Activated CD8-positive, alpha-beta memory T cell treated with anti-CD3 and anti-CD28 coated beads, Interleukin-2, amount 50 U/mL, for 4 hours (primary cell): ENCODE measurements at places on chromosomes 7 and 10.
A peak's percentile ranks its signal among the peaks of the same experiment; 100 is the strongest.

DNA sequence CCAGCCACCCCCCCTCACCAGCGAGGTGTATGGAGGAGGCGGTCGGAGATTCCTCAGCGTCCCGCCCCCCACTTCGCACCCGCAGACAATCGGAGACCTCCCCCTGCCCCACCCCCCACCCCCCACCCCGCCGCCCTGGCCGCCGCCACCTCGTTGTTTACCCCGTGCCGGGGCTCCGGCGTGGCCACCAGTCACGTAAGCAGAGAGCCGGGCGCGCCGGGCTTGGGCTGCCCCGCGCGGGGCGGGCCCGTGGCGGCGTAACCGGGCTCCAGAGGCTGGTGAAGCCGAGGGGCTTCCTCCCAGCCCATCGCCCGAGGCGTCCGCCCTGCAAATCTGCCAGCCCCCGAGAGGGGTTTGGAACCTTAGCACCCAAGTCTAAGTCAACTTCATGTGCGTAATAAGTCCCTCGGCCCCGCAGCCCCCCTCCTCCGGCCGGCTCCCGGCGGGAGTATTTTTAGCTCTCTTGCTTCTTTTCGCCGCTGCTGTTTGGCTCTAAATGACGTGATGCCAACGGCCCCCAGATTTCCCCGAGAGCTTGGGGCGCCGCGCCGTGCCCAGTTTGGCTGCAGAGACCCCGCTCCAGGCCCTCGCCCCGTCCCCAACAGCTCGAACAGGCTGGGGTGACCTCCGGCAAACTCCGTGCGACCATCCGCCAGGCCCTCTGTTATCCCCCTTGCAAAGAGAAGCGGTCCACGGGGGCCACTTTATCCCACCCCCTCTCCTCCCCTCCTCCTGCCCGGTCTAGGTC, 2.7 kb downstream of the MXI1 start:
- DNase-seq: peak; percentile 48

DNA sequence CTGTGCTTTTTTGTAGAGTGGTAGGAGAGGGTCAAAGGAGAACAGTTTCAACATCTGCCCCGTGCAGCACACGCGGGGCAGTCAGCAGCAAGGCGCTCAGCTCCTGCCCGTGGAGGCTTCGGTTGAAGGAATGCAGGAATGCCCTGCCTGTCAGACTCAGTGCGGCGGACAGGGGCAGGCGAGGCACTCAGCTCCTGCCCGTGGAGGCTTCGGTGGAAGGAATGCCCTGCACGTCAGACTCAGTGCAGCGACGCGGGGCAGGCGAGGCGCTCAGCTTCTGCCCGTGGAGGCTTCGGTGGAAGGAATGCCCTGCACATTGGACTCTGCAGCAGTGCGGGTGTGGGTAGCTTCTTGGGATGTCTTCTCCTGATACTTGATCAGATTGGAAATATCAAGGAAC, 37.0 kb downstream of the PPP2R2D start:
- no peak for DNase-seq

- no peak for DNase-seq
Observed at GRCh38 chr10:60396766-60397165, 7.1 kb upstream of the ANK3 start.

GRCh38 chr10:131588704-131589220, 277.2 kb upstream of the TCERG1L start:
- no peak for DNase-seq

DNA sequence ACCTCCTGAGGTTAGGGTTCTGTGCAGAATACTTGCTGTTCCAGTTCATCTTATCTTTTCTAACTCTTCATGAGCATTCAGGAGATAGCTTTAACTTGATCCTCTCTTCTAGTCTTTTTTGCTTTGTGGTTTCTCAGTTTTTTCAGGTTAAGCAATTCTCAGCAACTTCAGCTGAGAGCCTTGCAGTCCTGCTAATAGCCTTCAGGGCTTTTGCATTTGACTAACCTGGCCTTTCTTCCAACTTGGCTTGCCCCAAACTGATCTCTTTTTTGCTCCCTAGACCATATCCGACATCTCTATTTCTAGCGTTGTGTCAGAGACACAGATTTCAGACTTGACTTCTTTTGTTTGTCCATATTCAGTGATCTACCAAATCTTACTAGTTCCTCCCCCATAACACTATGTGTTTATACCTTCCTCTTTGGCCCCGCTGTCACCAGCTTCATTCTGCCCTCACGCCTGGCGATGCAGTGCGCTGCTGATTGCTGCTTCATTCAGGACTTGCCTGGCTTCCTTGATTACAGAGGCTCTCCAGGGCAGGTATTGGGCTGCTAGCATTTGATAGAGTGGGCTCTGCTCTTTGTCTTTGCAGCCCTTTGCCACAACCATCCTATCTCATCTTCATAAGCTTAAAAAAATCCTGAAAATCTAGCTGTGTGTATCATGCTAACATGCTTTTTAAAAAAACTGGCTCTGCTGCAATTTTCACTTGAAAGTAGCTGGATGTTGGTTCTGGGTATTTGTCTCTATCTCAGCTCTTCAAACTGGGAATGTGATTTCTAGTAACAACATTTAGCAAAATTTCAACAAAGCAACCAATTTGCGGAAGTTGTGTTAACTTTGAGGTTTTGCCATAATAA, 9.6 kb downstream of the CUL1 start:
- no peak for DNase-seq

DNA sequence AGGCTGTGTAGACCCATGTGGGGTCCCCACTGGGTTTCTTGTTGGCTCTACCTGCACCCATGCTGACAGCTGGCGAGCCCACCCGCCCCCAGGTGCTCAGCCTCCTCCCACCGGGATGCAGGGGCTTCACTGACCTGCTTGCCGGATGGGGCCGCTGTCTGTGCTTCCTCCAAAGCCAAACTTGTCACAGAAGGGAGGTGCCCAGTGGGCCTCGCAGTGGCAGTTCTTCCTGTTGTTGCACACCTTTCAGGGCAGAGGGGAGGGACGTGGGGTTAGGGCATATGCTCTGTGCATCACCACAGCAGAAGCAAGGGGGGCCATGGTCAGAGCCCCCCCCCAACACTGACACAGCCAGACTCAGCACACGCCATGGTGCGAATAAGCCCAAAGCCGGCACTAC, 146.5 kb downstream of the FANK1 start:
- DNase-seq: no peak

- no peak for DNase-seq
Observed at GRCh38 chr7:148222721-148223120, 367.8 kb upstream of the C7orf33 start.

DNA sequence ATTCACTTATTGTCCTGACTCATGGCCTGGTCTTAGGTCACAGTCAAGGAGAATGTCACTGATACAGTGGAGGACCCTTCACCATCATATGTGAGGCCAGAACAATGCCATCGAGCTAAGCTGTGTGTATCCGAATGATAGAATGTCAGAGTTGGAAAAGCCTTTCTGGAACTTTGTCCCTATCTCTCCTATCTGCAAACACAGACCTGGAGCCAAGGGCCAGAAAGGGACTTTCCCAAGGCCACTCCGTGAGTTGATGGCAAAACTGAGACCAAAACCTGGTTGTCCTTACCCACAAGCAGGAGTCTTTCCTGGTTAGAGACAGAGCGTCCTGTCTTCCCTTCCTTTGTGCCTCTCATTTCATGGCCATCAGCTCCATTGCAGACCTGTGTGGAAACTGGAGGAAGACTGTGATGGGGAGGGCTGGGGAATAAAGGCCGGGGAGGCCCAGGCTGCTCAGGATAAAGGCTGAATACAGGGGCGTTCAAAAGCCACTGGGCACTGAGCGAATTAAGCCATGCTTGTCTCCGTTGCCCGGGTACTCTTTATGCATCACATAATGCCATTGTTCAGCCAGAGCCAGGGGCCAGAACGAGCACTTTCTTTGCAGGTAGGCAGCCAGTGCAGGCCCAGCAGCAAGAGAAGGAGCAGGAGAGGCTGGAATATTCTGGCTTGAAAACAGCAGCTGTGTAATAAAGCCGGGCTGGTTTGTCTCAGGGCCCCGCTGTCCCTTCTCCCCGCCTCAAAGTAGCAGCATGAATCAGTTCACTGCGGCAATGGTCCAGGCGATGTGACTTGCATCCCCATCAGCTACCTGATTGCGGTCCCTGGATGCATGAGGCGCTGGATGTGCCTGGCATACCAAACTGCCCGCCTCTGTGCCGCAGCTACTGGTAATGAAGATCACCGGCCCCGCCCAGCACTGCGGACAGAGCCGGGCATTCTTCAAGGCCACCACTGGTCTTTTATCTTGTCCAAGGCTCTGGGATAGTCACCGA, 143.0 kb downstream of the RPS24 start:
- no peak for DNase-seq

GRCh38 chr7:33062023-33062781, at the start of gene NT5C3A:
NT5C3A (minus strand) TSS chr7:33062776; CDS start chr7:33062705, 71 bp downstream.
- DNase-seq: peak; percentile 32

DNA sequence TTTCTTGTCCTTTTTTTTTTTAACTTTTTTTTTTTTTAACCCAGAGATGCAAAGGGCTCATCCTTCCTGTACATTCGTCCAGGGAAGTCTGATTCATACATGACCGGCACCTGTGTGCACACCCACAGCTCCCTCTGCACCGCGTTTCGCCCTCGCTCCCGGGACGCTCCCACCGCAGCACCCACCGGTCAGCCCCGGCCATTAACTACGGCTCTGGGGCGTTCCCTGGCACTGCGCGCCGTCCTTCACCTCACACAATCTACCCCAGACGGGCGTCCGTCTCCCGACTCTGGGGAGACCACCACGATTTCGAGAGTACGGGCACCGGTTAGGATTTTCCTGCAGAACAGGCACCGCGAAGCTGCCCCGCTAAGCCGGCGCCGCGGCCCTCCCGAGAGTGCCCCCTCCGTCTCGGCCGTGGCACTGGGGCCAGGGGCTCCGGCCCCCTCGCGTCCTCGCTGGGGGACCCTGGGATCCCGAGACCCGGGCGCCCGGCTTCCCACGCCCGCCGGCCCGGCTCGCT, 452 bp downstream of the ATE1 start:
- peak; percentile 32 for DNase-seq

DNA sequence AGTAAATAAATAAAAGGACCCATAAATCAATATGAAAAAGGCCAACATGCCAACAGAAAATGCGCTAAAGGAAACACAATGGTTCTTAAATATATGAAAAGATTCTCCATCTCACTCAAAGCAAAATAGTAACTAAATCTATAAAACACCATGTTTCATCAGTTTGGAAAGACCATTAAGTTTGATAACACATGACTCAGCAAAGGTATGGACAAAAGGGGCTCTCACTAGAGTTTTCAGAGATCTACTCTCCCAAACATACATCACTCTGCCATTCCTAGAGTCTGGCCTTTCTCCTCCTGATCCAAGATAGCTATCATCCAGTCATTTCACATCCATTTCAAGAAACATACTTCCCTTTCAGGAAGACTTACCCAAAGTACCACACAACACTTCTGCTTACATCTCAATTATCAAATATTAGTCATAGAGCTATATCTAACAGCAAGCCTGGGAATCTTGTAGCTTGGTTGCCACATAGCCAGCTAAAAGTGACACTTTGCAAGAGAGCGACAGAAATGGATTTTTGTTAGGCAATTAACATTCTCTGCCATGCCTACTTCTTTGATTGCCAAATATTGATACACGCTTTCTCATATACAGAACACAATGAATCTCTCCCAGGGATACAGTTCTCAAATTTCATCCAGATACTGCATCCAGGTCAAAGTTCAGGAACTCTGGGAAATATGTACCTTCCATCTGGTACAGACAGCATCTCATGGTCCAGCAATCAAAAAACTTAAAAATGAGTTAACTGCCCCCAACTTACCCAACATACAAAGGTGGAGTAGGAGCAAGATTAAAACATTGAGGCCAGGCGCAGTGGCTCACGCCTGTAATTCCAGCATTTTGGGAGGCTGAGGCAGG, 28.8 kb downstream of the TOMM7 start:
- DNase-seq: no peak

- DNase-seq: peak; percentile 62
Observed at GRCh38 chr10:76984559-76985443, 652.8 kb downstream of the KCNMA1 start.

GRCh38 chr7:135845415-135846075, 96.9 kb upstream of the FAM180A start:
- DNase-seq: no peak

- no peak for DNase-seq
Observed at GRCh38 chr10:16192337-16192736, 244.5 kb upstream of the PTER start.

DNA sequence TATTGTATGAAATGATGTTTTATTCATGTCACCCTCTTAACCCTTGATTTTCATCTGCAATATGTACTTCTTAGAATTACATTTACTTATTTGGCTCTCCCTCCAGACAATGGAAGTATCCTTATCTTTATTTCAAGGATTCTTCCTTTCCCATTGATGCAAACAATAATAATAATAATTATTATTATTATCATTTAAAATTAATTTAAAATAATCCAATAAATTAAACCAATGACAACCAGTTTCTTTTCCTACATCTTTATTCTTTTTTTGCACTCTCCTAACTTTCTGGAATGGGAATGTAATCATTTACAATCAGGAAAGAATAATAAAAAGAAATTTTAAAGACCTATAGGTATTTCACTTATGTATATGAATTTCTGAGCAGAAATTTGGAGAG, 504.4 kb downstream of the INHBA start:
- no peak for DNase-seq

DNA sequence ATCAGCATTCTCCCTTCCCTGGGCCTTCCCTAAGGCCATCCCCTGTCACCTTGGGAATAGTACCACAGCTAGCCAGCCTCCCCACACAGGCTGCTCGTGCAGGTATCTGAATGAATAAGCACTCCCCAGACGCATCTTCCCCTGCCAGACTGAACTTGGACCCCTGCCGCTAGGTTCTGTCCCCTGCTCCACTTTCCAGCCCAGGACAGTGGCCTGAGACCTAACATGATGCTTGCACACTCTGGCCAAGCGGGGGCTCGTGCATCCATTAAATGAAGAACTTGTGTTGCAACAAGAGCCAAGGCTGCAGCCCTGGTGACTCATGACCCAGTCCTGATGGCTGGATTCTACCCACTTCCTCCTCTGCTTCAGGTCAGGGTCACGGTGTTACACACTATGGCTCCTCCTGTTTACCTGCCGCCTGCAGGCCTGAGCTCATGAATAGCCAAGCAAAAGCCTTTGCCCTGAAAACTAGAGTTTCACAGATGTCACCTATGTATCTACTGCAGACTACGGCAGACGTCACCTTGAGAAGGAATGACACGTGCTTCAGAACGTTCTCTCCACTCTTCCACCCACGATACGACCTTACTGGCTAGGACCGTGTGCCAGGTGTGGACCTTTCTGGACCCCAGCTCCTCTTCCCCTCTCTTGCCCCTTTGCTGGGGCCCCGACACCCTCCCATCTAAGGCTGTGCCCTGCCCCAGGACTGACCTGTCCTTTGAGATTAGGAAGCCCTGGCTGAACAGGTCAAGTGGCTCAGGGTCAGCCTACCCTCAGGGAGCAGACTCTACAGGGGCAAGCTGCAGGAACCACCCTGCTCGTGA, 6.5 kb downstream of the ASB13 start:
- no peak for DNase-seq
